ENCODE measurements at places on chromosomes 1 and 21.
A peak's percentile ranks its signal among the peaks of the same experiment; 100 is the strongest.

- no peak for DNase-seq
These were observed 63.7 kb downstream of the DYRK1A start for GRCh38 chr21:37430184-37430821.

DNA sequence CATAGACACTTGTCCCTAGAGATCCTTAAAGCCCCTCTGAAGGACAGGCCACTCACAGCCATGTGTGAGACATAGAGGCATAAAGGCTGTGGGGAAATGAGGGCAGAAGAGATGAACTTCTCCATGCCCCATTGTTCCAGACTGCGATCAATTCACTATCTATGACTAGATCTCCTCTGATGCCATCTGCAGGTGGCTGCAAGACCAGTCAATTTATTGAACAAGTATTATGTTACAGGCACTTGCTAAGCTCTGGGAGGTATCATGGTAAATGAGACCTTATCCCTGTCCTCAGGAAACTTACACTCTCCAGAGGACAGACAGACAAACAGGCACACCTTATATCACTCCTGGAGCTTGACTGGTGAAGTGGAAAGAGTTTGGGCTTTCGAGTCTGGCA, 22.9 kb downstream of the UBIAD1 start:
- DNase-seq: no peak

DNA sequence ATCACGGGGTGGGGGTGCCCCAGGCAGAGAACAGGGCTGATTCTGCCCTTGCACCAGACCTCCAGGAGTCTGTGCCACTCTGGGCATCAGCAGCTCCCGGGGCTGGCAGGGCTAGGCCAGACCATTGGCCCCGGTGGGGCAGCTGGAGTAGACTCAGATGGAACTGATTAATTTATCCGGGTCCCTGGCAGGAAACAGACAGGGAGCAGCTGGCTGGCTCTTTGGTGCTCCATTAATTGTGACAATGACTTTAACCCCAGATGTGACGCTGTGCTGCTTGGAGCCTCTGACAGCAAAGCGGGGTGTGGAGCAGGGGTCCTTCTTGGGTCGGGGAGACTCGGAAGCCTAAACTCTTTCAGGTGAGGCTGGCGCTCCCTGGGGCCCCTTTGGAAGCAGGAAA, 9.5 kb downstream of the EPHA8 start:
- DNase-seq: no peak

GRCh38 chr21:38221594-38221993, 35.2 kb upstream of the KCNJ15 start:
- DNase-seq: no peak

DNA sequence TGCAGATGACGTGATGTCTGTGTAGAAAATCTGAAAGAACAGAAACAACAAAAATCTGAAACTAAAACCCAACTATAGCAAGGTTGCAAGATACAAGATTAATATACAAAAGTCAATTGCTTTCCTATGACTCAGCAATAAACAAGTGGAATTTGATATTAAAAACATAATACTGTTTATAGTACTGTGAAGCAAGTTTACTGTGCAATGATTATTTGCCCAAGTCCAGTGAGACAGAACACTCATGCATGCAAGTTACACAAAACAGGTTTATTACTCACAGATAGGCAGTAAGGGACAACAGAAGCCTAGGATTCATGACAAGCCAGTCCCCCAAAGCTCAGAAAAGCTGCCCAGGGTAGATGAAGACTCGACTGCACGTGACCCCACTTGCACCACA, 62.4 kb upstream of the RAB4A start:
- no peak for DNase-seq

GRCh38 chr21:16176570-16176969, 446.8 kb downstream of the USP25 start:
- no peak for DNase-seq

DNA sequence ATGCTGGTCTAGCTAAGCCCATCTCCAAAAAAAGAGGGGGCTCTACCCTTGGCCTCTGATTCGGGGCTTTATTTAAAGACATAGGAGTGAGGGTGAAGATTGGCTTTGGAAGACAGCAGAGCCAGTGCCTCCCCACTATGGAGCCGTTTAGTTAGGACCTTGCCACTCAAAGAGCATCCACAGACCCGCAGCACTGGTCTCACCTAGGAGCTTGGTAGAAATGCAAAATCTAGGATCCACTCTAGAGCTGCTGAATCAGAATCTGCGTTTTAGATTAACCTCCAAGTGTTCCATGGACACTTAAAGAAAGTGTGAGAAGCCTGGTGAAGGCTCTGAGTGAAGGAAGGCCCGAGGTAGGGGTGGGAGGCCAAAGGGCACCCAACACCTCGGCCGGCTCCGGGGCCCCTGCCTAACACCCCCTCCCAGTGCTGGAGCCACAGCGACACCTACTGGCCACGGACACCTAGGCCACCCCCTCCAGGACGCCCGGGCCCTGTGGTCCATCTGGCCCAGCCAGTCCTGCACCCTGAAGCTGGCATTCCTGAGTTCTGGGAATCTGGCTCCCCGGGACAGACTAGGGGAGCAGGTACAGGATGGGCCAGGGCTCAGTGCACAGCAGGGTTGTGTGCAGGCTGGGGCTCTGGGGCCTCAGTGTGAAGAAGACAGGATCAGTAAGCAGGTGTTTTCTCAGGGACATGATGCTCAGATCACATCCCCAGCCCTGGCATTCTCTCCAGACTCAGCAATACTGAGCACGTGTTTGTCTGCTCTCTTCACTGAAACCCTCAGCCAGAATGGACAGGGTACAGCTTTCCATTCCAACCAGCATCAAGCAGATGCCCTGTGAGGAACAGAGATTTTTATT, 79.2 kb downstream of the TMEM53 start:
- DNase-seq: peak; percentile 76

GRCh38 chr21:17782051-17782450, 37.1 kb downstream of the C21orf91 start:
- DNase-seq: no peak

DNA sequence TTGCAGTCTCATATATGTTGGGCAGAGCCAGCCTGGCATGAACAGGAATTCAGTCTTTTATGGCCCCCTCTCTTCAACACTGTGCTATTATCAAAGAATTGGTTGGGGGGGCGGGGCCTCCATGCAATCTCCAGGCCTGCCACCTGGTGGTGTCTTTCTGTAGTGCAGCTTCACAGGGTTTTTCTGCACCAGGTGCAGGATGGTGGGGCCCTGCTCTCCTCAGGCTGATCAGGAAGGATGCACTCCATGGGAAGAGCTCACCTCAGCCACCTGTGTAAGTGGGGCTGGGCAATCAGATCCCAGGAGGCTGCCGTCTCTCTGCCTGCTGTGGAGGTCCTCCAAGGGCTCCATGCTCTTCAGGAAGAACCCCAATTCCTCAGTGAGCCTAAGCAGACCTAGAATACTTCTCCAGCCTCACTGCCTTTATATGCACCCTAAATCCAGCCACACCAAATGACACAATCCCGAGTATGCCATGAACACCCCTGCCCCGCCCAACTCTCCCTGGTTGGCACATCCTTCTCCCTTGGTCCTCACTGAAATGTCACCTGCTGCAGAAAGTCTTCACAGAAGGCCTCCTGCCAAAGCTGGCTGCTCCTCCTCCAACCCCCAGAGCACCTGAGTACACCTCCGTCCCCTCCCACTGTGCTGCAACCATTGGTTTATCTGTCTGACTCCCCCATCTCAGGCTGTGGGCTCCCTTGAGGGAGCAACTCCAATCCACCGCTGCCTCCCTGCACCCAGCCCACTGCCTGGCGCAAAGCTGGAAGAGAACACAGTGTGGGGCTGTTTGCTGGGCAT, 16.5 kb downstream of the STK40 start:
- peak; percentile 75 for DNase-seq

GRCh38 chr1:179175011-179175841, 54.3 kb downstream of the ABL2 start:
- no peak for DNase-seq

- DNase-seq: no peak
These were observed 29.1 kb downstream of the DNAJC11 start for GRCh38 chr1:6672558-6672957.

DNA sequence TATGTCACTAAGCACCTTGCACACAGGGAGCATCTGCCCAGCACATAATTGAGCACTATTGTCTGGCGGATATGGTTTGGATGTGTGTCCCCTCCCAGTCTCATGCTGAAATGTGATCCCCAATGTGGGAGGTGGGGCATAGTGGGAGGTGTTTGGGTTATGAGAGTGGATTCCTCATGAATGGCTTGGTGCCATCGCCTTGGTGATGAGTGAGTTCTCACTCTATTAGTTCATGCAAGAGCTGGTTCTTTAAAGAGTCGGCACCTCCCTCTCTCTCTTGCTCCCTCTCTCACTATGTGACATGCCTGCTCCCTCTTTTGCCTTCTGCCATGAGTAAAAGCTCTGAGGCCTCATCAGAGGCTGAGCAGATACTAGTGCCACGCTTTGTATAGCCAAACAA, 9.5 kb downstream of the CTSK start:
- DNase-seq: no peak

- DNase-seq: no peak
These were observed 189.5 kb downstream of the ZSCAN20 start for GRCh38 chr1:33661811-33662454.

GRCh38 chr1:70034403-70034802, 171.0 kb downstream of the LRRC40 start:
- DNase-seq: no peak

DNA sequence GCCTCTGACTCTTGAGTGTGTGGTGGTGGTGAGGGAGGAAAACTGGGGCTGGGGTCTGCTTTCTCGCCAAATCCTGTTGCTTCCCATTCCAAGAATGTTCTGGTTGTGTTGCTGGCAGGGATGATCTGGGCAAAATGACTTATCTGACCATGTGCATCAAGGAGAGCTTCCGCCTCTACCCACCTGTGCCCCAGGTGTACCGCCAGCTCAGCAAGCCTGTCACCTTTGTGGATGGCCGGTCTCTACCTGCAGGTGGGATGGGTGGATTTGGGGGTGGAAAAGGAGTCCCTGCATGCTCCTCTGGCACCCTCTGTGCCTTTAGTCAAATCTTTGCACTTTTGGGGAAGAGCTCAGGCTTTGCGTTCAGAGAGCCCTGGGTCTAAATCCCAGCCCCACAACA, 18.1 kb downstream of the CYP4B1 start:
- no peak for DNase-seq

Measured in stimulated activated CD8-positive, alpha-beta memory T cell treated with anti-CD3 and anti-CD28 coated beads, Interleukin-7, amount 100 ng/mL, for 24 hours (primary cell).